Stimulated activated CD4-positive, alpha-beta T cell treated with anti-CD3 and anti-CD28 coated beads, Interleukin-4, amount 100 ng/mL, for 4 hours (primary cell): ENCODE measurements at places on chromosomes 1 and 21.

GRCh38 chr21:42039911-42040351 lies 29.8 kb upstream of the ZBTB21 start:
- DNase-seq = no peak

DNA sequence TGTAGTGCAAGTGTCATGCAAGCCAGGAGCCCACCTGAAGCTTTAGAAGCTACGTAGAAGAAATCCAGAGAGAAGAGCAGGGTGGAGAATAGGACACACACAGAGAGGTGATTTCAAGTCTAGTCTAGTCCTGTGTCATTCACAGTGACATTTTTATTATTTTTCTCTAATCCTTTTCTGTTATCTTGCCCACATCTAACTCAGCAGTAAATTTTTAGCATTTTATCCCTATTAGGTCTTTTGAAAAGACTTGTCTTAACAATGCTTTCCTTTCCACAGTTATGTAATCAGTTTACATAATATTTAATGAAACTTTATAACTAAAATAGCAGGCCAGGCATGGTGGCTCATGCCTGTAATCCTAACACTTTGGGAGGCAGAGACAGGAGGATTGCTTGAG lies 198.6 kb downstream of the ADGRL2 start:
- no peak for DNase-seq

DNA sequence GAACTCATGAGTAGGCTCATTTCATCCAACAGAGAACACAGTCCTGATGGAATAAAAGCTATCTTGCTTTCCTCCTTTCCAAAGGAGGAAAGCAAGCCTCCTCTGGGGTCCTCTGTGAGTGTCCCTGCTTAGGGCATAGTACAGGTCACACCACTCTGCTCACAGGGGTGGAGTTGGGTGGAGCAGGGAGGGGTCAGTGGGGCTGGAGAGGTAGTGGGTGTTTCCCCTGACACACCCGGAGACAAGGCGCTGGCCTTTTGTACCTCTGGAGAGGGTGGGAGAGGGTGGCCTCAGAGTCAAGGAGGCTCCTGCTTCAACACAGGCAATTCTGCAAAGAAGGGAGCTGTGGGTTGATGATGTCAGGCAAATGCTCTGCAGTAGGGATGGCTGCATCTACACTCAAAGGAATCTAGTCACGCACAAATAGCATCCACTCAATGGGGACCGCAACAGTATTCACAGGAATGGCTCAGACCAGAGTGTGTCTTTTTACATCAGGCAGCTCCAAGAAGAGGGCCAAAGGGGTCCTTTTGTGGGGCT lies 58.6 kb upstream of the PLXNA2 start:
- DNase-seq = no peak

DNA sequence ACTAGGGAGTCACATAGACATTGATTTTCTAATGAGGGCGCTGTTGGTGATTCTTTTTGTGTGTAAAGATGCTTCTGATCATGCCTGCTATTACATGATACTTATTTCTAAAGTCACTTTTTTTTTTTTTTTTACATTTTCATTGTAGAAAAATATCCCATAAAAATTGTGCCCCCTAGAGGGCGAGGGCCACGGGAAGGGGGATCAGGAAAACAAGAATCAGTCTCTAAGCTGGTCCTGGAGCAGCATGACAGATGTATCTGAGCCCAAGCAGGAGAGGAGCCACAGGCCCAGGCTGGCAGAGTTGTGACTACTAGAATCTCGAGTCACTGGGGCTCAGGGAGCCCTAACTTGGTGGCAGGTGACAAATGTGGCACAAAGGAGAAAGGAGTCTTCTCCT lies 28.1 kb downstream of the ZSCAN20 start:
- DNase-seq = no peak

- DNase-seq = no peak
Observed at GRCh38 chr1:51624855-51625254, 8.0 kb downstream of the OSBPL9 start.
